ENCODE measurements at places on chromosomes 5 and 9. TPM values are rescaled to one million over a fixed set of nuclear protein-coding genes. Genes with fewer than 3 reads are reported as not detected.

The SOX30 gene
- polyA plus RNA-seq: not detected

The SLC6A19 gene
- polyA plus RNA-seq: not detected

The CTNND2 gene
- polyA plus RNA-seq: 67.6 TPM

The DBH gene
- polyA plus RNA-seq: not detected

The GRIA1 gene
- 59.6 TPM for polyA plus RNA-seq

The TESK1 gene
- 37.9 TPM for polyA plus RNA-seq

The IL3 gene
- not detected for polyA plus RNA-seq

The FOXD4L5 gene
- polyA plus RNA-seq: 0.06 TPM

The SV2C gene
- 0.88 TPM for polyA plus RNA-seq

The DCAF12 gene
- polyA plus RNA-seq: 37.7 TPM

The MSH3 gene
- 9.8 TPM for polyA plus RNA-seq

The TSC1 gene
- polyA plus RNA-seq: 47.1 TPM

The GLDC gene
- polyA plus RNA-seq: 11.4 TPM

The IL13 gene
- polyA plus RNA-seq: 0.25 TPM

The CYFIP2 gene
- polyA plus RNA-seq: 65.1 TPM

The OR1J2 gene
- polyA plus RNA-seq: not detected

The ZCCHC9 gene
- 31.8 TPM for polyA plus RNA-seq

The SECISBP2 gene
- polyA plus RNA-seq: 121 TPM

The FOXI1 gene
- not detected for polyA plus RNA-seq

The SH3PXD2B gene
- 18.7 TPM for polyA plus RNA-seq

The SCGB3A1 gene
- polyA plus RNA-seq: not detected

The EIF4EBP3 gene
- polyA plus RNA-seq: not detected

The PTPRD gene
- 153 TPM for polyA plus RNA-seq

The FAM78A gene
- polyA plus RNA-seq: 0.47 TPM

The GMCL2 gene
- not detected for polyA plus RNA-seq

The TERT gene
- not detected for polyA plus RNA-seq

The GNA14 gene
- 1.1 TPM for polyA plus RNA-seq

The POLR3G gene
- polyA plus RNA-seq: 2.7 TPM

The PAEP gene
- not detected for polyA plus RNA-seq

The PCDHGB4 gene
- polyA plus RNA-seq: 13.0 TPM

The SHISAL2B gene
- polyA plus RNA-seq: not detected

The COL5A1 gene
- polyA plus RNA-seq: not detected

The DAB2IP gene
- polyA plus RNA-seq: 17.3 TPM

The UBE2D2 gene
- polyA plus RNA-seq: 118 TPM

The WNK2 gene
- 37.1 TPM for polyA plus RNA-seq

The LRRC19 gene
- not detected for polyA plus RNA-seq

The C5orf22 gene
- polyA plus RNA-seq: 18.9 TPM

The PCDHGA5 gene
- 0.25 TPM for polyA plus RNA-seq

The SLC27A6 gene
- 0.37 TPM for polyA plus RNA-seq

The DOCK2 gene
- 0.15 TPM for polyA plus RNA-seq

The SEMA6A gene
- 6.6 TPM for polyA plus RNA-seq

The ESM1 gene
- not detected for polyA plus RNA-seq

The PCDHGC4 gene
- 4.3 TPM for polyA plus RNA-seq

The CCDC152 gene
- polyA plus RNA-seq: 1.5 TPM

The NSD1 gene
- 15.0 TPM for polyA plus RNA-seq

The PRSS3 gene
- not detected for polyA plus RNA-seq

The IL9 gene
- not detected for polyA plus RNA-seq

The ENTPD8 gene
- not detected for polyA plus RNA-seq

Data from neural cell (in vitro differentiated cells).